ENCODE measurements at places on chromosomes 7 and 10. TPM values are rescaled to one million over a fixed set of nuclear protein-coding genes. Genes with fewer than 3 reads are reported as not detected.

Gene ANKRD61
- not detected for total RNA-seq

DNA sequence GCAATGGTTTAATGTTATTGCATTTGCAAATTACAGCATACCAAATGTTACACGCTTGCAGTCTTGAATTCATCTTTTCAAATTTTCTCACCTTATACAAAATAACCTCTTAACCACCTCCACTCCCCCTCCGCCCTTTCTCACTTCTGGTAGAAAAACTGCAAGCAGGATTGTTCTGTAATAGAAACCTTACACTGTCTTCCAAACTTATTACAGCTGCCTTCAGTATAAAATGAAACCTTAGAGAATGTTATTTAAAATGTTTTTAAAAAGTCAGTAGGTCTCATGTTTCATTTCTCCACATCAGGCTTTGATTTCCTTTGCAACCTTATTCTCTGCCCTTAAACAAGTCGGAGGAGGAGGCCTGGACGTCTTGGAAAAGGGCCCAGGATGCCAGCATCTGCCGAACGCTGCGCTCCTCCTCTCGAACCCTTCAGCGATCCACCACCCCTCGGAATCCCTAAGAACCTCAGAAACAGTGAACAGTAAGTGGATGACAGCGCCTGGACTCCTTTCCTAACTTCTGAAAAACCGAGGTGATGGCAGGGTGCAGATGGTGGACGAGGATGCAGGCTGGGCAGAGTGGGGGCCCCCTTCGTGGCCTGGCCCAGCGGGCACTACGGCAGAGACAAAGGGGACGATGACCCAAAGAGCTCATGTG, 74.0 kb downstream of the FGFR2 start:
- no peak for DNase-seq

- DNase-seq, result no peak
These were observed 23.6 kb upstream of the PDLIM1 start for GRCh38 chr10:95314192-95314918.

- peak; percentile 82 for DNase-seq
These were observed 423.6 kb upstream of the LRGUK start for GRCh38 chr7:133703547-133703946.

- no peak for DNase-seq
These were observed 515.6 kb downstream of the INHBA start for GRCh38 chr7:41187322-41187721.

- DNase-seq, result no peak
These were observed 1101.1 kb downstream of the SORCS3 start for GRCh38 chr10:105742184-105742583.

DNA sequence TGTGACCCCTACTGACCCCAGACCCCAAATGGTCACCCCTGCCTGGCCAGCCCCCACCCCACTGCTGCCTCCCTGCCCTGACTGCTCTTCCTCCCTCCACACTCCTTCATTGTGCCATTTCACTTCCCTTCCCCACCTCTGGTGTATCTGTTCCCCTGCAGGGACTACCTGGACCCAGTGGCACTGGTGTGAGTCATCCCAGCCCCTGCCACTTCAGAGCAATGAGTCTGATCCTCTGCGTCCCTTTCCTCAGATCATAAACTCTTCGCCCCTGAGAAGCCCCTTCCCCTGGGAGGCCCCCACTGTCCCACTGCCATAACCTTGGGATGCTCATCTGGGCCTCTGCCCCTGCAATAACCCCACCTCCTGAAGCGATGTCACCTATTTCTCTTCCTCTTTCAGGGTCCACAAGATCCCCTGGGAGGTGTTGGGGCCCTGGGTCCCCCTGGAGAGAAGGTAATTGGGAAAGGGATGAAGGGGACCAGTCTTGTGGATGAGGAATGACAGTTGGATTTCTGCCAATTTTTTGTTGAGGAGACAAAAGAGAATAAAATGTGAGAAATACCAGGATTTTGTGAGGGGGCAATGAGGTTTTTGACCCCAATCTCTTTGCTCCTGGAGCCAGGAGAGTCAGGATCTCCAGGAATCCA, 19.1 kb upstream of the VOPP1 start:
- DNase-seq, result no peak

- DNase-seq, result peak; percentile 94
These were observed 88.6 kb downstream of the SPAG6 start for GRCh38 chr10:22433875-22434274.

Gene TEX47
- not detected for total RNA-seq

GRCh38 chr7:71995111-71995510, 417.0 kb downstream of the CALN1 start:
- DNase-seq, result no peak

GRCh38 chr7:55073976-55074528, 55.2 kb downstream of the EGFR start:
- peak; percentile 88 for DNase-seq

Gene SPAM1
- total RNA-seq, result not detected

- DNase-seq, result no peak
These were observed 13.8 kb downstream of the VWA2 start for GRCh38 chr10:114252883-114253282.

Gene KCP
- total RNA-seq, result 1.6 TPM

DNA sequence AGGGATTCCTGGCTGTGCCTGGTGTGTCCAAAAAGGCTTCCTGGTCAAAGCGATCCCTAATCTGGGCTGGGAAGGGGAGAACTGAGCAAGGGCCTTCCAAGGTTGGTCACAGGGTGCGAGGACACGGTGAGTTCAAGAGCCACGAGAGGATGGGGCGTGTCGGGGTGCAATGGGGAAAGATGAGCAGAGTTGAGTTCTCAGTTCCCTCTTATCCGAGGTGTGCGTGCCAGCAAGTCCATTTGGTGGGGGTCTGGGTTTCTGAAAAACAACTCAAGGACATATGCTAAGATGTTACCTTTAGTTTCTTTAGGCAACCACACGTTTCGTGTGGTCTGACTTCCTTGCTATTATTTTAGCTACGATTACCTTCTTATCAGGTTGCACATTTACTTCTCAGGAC, 1.3 kb downstream of the ZNF775 start:
- DNase-seq, result no peak

DNA sequence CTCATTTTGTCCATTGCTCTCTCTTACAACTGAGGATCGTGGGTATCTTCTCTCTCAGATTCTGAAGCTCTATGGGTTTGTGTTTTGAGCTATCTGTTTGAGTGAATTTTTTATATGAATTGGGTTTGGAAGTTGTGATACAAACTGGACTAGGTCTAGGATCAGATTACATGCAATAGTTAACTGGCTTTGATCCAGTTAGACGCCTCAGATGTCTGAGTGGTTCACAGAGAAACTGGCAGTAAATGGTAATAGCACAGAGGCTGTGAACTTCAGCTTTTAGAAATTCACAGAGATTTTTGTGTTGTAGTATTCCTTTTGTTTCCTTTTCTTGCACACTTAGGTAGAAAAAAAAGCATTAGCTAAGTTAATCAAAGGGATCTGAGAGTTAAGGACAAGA, 12.7 kb upstream of the DNMBP start:
- DNase-seq, result no peak

- no peak for DNase-seq
These were observed 401 bp downstream of the LRRC27 start for GRCh38 chr10:132332433-132332754.

- DNase-seq, result no peak
These were observed 39.7 kb upstream of the ENO4 start for GRCh38 chr10:116809483-116810119.

Gene SLC18A3
- not detected for total RNA-seq

DNA sequence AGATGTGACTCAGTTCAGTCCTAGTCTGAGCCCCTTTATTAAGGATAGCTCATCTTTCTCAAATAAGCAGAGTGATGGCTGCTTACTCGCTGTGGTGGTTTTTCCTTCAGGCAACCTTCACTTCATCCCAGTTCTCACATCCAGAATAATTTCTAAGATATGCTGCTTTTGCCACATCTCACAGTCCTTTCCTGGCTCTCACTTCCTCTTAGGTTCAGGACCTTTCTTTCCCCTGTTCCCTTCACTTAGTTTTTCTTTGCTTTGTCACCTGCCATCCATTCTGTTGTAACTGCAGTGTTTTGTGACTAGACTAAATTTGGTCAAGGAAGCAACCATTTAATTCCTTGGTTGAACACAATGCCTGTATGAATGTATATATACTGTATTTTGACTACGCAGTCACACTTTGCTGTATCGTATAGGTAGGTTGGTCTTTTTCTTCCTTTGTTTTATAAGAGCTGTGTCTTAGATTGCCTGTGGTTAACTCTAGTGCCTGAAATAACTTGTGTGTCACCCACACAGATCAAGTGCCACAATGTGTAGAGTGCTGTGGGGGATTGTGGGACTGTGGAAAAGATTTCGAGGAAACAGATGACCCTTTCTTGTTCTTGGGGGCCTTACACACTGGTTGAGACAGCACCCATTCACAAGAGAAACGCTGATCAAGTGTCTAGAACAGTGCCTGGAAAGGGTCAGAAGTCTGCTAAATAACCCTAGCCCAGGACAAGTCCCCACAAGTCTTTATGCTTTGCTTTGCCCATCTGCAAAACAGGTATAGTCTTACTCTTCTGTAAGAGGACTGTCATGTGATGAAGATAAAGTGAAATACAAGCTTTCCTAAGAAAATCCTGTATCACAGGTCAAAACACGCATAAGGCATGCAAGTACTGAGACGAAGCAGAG, 2.6 kb downstream of the ZNF655 start:
- no peak for DNase-seq

Gene KCNH2
- not detected for total RNA-seq

Gene ARHGAP19
- 9.8 TPM for total RNA-seq

Gene DRGX
- not detected for total RNA-seq

DNA sequence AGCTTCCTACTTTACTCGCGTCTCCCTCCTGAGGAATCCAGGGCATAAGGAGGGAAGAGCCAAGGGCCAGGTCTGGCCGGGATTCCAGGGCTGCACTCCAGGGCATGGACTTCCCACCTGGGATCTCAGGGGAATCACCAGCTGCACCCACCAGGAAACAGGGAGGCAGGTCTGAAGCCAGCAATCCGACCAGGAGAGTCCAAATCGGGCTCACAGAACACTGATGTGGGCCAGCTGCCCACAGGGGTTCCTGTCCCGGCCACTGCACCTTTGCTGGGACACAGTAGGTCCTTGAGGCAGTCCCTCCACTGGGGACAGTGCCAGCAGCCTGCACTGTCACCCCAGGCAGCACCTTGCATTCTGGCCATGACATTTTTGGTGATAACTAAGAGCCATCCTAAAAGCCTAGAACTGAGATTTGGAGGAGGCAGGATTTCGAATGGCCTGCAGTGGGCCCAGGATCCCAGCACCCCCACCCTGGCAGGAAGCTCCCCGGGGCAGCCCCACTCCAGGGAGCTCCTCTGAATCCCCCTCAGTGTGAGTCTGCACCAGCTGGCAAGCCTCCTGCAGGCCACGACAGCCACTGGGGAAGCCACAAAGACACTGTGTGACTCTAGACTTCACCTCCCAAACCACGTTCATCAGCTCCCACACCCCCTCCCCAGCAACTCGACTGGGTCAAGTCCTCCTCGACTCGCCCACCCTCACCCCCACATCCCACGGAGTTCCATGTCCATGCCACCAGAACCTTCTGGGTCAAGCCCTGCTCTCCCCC, 71.5 kb upstream of the PPP2R2D start:
- no peak for DNase-seq

- DNase-seq, result peak; percentile 63
These were observed 47.7 kb downstream of the LYZL2 start for GRCh38 chr10:30581779-30582380.

- no peak for DNase-seq
These were observed 406 bp downstream of the SYNPO2L start for GRCh38 chr10:73655257-73655989.

Gene TEX36
- 2.1 TPM for total RNA-seq

Gene ACTL6B
- total RNA-seq, result not detected

Gene AKR1D1
- total RNA-seq, result not detected

Gene BHLHA15
- total RNA-seq, result not detected

Gene GRM8
- 0.36 TPM for total RNA-seq

GRCh38 chr7:97418312-97418711, 300.8 kb downstream of the SDHAF3 start:
- no peak for DNase-seq

Gene AGR2
- total RNA-seq, result not detected

DNA sequence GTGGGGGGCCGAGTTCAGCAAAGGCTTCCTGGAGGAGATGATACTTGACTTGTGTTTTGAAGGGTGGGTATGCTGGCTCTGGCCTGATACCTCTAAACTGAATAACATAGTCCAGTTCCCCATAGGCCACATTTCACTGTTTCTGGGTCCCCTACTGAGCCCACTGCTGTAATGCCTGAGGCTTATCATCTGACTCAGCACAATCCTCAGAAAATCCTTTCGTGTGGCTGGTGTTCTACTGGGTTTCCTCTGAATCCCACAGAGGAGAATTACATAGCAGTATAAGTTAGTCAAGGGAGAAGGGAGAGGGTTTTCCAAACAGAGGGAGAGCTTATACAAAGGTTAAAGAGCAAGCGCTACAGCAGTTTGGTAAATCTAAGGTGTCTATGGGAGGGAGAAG, 2.8 kb upstream of the R3HCC1L start:
- no peak for DNase-seq

Gene ADCK2
- 14.1 TPM for total RNA-seq

Gene PON3
- not detected for total RNA-seq

Gene NUTM2A
- total RNA-seq, result 0.33 TPM

DNA sequence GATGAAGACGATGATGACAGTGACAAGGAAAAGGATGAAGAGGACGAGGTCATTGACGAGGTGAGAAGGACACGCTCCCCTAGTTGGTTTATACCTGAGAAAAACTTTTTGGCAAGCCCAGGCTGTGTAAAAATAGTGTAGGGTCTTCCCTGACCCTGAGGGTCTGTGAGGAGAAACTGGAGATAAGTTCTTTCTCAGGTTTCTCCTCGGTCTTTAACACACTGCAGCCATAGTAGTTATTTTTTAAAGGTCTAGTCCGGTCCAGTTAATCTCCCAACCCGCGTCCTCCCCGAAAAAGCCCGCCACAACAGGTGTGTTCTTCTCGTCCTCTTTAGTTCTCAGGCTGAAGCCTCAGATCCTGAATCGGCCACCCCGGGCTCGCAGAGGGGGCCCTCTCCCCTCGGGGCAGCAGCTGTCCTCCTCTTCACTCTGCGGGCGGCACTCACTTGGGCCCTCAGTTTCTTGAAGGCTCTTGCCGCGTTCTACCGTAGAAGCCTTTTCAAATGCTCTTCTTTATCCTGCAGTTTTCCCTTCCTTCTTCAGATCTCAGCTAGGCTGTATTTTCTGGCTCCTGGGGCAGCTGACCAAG, 411 bp downstream of the BCCIP start:
- no peak for DNase-seq

Gene ITGA8
- 2.6 TPM for total RNA-seq

Gene GNAI1
- total RNA-seq, result 46.7 TPM

GRCh38 chr10:17215782-17216122, 12.3 kb upstream of the VIM start:
- no peak for DNase-seq

Gene SYNPO2L
- total RNA-seq, result not detected

Gene SFMBT2
- 0.25 TPM for total RNA-seq

DNA sequence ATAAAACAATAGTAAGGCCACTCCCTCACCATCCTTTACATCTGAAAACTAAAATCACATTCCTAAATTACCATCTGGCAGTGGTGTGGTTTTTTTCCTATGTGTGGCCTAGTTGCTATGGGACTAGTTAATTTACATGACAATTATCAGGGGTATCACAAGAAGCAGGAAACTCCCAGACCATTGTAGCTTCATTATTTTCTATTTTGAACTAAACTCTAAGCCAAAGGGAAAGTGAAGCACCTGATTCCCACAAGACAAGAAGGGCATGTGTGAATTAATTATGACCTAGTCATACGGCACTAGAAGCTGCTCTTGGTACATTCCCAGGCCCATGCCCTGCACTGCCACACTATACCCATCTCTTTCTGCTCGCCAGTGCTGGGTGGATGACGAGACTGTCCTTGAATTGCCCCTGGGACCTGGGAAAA, 103.4 kb downstream of the ATXN7L1 start:
- no peak for DNase-seq
